ENCODE measurements at places on chromosomes 2 and 18.

GRCh38 chr2:110990440-110990839 is 130.3 kb upstream of the BCL2L11 start:
- no peak for DNase-seq

DNA sequence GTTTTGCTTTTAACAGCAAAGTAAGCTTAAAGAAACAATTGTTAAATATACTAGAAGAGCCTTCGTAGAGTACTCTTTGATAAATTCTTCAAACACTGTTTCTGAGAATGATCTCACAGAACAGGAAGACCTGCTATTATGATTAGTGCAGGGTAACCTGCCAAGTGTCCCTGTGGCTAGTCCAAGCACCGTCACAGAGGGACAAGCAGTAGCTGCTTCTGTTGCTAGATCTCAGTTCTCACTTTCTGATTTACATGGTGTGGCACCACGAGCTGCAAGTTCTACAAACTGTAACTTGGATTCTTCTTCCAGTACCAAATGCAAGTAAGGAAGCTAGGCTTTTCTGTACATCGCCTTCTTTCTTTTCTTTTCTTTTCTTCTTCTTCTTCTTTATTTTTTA is 121.5 kb downstream of the PIEZO2 start:
- DNase-seq, result no peak

- DNase-seq, result no peak
Observed at GRCh38 chr18:54215069-54215468, 9.4 kb downstream of the MBD2 start.

DNA sequence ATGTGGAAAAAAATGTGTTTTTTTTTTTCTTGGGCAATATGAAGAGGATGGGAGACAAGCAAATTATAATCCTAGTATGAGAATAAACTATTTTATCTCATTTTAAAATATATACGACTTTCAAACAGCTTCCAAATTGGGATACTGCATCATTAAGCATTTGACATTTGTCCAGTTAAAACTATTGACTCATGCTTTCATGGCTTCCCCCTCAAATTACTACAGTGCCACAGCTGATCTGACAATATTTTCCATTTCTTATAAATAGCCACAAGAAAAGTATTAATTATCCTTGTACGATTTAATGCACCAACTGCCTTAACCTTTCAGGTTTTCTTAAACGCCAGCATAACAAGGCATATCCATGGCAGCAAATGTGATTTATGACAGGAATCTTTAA is 1134.8 kb upstream of the ZEB2 start:
- no peak for DNase-seq

DNA sequence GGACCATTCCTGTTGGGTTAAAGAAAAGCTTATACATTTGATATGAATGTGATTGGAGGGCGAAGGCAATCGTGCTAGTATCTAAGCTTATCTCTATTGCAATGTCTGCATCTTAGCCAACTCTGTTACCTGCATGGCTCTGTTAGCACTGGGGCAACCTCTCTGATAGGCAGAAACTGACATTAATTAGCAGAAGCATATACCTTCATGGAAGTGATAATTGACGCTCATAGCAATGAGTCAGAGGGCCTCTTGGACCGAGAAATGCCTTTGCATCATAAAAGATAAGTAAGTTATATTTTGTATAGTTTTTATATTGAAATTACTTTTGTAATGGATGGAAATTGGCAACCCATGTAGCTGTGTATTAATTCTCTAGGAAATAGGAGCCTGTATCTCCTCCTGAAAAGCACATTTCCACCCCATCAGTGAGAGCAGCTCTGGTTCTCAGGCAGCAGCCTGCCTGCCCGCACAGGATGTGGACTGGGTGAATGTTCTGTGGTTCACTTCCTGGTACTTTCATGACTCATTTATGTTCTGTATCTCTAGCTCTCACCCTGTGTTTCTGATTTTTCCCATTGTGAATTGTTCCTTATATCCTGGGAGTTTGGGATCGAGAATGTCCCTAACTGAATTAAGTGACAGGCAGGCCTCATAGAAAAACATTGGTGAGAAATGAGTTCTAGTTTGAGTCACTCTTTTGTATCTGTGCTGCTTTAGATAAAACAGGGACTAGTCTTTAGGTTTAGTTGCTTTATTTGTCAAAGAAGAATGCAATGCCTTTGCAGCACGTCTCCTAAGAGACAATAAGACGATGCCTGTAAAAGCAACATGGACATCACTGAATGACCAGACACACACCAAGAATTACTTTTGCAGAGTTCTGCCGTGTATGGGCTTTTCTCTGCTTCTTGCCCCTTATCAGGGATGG is 344.9 kb downstream of the DCDC2C start:
- DNase-seq, result peak; percentile 34
